ENCODE measurements at places on chromosomes 1 and 21. TPM values are rescaled to one million over a fixed set of nuclear protein-coding genes. Genes with fewer than 3 reads are reported as not detected.

ELAPOR1 gene
- total RNA-seq, result 0.50 TPM

MANEAL gene
- 0.50 TPM for total RNA-seq

KLHL12 gene
- 47.1 TPM for total RNA-seq

NCMAP gene
- not detected for total RNA-seq

CYP2J2 gene
- total RNA-seq, result 0.33 TPM

AADACL4 gene
- not detected for total RNA-seq

PANK4 gene
- total RNA-seq, result 33.4 TPM

GBP6 gene
- total RNA-seq, result 0.11 TPM

F5 gene
- total RNA-seq, result not detected

TNNT2 gene
- 0.11 TPM for total RNA-seq

MAN1A2 gene
- 81.1 TPM for total RNA-seq

PYGO2 gene
- 9.5 TPM for total RNA-seq

LBR gene
- total RNA-seq, result 52.2 TPM

CD1E gene
- total RNA-seq, result not detected

FMN2 gene
- 6.0 TPM for total RNA-seq

ACTN2 gene
- under 0.01 TPM for total RNA-seq

Data from uterine smooth muscle cell (primary cell).